ENCODE measurements at places on chromosomes 1 and 21. TPM values are rescaled to one million over a fixed set of nuclear protein-coding genes. Genes with fewer than 3 reads are reported as not detected.
A peak's percentile ranks its signal among the peaks of the same experiment; 100 is the strongest.

The COL9A2 gene
- total RNA-seq = 18.7 TPM

- peak; percentile 58 for DNase-seq
Observed at GRCh38 chr1:100459358-100460114, 78.4 kb upstream of the GPR88 start.

DNA sequence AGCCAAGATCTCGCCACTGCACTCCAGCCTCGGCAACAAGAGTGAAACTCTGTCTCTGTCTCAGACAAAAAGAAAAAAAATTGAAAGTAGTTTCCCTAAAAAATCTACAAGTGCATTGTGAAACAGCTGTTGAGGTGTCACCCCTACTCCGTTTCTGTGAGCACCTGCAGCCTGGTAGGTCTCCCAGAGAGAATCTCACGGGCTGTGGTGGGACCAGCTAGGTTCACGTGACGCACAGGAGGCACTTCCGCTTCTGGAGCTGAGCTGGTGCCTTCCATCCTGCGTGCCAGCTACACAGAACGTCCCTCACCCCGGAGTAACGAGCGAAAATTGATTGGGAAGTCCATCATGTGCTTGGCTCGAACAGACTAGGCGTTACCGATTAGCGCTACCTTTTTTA is 66.8 kb downstream of the COL24A1 start:
- no peak for DNase-seq

GRCh38 chr1:107152395-107152794 is 11.6 kb downstream of the NTNG1 start:
- DNase-seq = no peak

GRCh38 chr1:79193211-79194079 is 186.9 kb upstream of the ADGRL4 start:
- DNase-seq = no peak

- no peak for DNase-seq
Observed at GRCh38 chr21:43961382-43961909, 50.7 kb upstream of the TRAPPC10 start.

DNA sequence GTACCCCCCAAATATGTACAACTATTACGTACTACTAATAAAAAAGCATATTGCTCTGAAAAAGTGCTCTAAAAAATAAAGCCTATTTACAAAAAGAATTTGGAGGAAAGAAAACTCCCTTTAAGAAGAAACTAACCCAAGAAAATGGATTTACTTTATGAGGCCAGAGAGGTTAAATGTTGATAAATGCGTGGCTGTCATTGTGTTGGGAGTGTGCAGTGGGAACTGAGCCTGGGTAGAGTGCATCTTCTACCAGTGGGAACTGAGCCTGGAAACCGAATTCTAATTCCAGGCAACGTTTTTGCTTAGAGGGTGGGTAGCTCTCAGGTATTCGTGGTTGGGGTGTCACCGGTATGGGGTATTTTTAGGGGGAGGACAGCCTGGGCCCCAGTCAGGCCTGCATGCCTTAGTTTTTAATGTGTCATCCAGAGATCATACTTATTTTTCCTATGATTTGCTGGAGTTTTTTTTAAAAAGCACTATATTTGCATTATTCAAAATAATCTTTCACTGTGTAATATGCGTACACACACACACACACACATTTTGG is 24.1 kb upstream of the RNF187 start:
- DNase-seq = no peak

- DNase-seq = peak; percentile 59
Observed at GRCh38 chr1:32336963-32337675, 1.1 kb upstream of the MARCKSL1 start.

All from activated T-helper 2 cell treated with anti-CD3 and anti-CD28 coated beads, Interferon-gamma antibody, Interleukin-2, Interleukin-4, amounts not matched to agents 10 μg/mL and 5 μg/mL and 100 μg/mL, durations not matched to agents 14 hours and 24 hours and 36 hours (primary cell).